ENCODE measurements at places on chromosomes 5 and 9.

GRCh38 chr9:80020056-80020455, 448.3 kb downstream of the TLE4 start:
- no peak for DNase-seq

DNA sequence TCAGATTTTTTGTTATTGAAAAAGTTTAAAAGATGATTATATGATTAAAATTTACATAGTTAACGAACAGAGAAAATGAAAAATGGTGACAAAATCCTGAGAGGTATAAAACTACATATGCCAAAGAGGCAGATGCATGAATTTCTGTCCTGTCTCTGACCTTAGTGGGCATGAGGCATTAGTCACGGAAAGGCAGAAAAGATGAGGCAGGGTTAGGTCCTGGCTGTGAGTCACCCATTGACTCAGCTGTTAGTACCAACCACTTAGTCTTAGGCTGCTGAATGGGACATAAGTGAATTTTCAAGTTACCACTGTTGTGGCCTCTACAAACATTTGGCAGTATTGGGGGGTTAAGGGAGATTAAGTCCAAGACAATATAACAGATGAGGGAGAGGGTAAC, 33.1 kb downstream of the RASA1 start:
- DNase-seq = no peak

GRCh38 chr5:179344431-179345182, 654 bp downstream of the ADAMTS2 start:
- DNase-seq = no peak

DNA sequence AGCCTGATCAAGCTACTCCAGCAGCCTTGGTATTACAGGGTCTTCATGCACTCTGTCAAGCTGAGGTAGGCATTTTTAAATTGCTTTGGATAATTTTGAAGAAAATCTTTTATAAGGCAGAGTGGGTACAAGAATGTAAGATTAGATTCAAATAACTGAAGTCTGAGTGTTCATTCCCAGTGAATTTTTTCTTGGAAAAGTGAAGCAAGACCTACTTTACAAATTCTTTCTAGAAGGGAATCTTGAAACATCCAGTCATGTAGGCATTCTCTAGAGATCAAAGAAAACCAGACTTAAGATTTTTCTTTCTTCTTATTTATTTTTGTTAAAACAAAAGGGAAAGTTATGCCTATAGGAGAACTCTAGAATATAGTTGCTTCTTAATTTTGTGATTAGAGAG, 139.0 kb downstream of the FOCAD start:
- no peak for DNase-seq

GRCh38 chr5:172728481-172729241, 42.3 kb downstream of the DUSP1 start:
- no peak for DNase-seq

GRCh38 chr9:108967916-108968315, 33.7 kb downstream of the ABITRAM start:
- DNase-seq = no peak

DNA sequence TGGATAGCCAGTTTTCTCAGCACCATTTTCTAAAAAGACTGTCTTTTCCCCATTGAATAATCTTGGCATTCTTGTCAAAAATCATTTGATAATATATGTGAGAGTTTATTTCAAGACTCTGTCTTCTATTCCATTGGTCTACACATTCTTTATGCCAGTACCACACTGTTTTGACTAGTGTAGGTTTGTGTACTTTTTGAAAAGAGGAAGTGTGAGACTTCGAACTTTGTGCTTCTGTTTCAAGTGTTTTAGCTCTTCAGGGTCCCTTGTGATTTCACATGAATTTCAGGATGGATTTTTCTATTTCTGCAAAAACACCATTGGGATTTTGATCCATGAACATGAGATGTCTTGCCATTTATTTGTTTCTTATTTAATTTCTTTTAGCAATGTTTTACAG, 78.5 kb upstream of the ALDH1A1 start:
- DNase-seq = no peak

DNA sequence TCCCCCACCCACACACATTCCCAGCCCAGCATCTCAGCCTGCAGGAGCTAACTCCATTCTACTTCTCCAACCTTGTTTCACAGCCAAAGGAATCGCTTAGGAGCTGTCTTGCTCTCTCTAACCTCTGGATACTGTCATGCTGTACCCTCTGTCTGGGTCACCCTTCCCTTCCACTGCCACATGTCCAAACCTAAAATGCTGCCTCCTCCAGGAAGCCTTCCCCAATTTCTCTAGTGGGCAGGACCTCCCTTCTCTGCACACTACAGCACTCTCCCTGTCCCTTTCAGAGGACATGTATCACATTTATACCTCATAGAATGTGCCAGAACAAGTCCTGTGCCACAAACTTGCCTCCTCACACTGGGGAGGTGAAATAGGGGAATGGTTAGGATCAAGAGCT, 30.8 kb downstream of the WHRN start:
- DNase-seq = no peak

- no peak for DNase-seq
Measured at GRCh38 chr9:34250721-34251120, 71.9 kb downstream of the UBAP1 start.

GRCh38 chr5:135212361-135213026, 178.5 kb upstream of the PITX1 start:
- DNase-seq = peak; percentile 62

DNA sequence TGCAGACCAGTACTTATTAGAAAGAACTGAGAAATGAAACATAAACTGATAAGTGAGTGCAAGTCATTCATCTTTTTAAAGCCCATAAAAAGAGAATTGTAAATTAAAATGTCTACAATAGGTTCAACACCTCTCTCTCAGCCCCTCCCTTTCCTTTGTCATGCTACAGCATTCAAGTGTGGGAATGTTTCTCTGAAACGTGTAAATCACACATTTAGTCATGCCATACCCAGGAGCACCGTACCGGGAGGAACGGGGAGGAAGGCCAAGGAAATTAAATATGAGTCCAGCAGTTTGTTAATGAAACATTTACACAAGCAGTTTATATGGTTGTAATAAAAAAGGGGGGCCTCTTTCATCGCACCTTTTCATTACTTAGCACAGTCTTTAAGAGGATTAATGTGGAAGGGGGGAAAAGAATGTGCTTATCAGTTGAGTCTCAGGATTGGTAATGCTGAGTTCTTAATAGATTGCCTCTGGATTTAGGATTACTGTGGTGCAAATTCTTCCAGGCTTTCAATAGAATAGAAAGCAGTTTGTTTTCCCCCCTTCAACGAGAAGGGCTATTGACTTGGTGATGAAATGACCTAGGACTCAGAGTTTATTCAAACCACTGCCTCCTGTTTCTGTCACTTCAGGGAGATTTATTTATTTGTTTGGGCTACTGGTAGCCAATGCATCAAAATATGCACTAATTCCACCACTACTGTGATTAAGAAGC, 176.0 kb upstream of the ZNF608 start:
- no peak for DNase-seq

- no peak for DNase-seq
Measured at GRCh38 chr9:93060746-93061259, 2.3 kb downstream of the SUSD3 start.

- DNase-seq = no peak
Measured at GRCh38 chr5:63111891-63112290, 533.3 kb downstream of the LRRC70 start.

DNA sequence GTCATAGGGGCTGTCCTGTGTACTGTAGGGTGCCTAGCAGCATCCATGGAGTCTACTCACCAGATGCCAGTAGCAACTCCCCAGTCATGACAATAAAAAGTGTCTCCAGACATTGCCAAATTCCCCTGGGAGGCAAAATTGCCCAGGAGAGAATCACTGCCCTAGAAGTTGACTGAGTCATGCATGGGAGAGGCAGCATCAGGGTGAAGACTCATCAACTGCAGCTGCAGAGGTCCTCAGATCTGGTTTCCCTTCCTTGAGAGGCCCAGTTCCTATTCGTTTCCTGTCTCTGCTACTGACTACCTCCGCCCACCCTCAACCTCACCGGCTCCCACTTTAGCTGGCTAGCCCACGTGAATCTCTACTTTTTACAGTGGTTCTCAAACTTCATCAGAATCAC, 88.6 kb upstream of the AGXT2 start:
- no peak for DNase-seq

DNA sequence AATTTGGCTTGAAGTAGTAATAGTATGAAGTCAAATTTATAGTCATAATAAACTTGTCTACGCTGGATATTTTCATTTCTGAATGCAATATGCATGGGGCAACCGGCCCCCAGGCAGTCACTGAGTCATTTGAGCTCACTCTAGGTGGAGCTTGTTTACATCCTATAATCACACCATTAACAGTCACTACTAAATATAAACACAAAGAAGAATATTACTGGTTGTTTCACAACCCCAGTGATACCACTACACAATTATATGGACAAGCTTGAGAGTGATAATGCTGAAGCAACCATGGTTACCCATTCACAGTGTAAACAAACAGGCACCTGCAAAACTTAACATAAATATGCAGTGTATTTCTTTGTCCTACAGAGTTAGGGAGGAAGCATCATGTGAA, 68.7 kb downstream of the MARCHF3 start:
- no peak for DNase-seq

DNA sequence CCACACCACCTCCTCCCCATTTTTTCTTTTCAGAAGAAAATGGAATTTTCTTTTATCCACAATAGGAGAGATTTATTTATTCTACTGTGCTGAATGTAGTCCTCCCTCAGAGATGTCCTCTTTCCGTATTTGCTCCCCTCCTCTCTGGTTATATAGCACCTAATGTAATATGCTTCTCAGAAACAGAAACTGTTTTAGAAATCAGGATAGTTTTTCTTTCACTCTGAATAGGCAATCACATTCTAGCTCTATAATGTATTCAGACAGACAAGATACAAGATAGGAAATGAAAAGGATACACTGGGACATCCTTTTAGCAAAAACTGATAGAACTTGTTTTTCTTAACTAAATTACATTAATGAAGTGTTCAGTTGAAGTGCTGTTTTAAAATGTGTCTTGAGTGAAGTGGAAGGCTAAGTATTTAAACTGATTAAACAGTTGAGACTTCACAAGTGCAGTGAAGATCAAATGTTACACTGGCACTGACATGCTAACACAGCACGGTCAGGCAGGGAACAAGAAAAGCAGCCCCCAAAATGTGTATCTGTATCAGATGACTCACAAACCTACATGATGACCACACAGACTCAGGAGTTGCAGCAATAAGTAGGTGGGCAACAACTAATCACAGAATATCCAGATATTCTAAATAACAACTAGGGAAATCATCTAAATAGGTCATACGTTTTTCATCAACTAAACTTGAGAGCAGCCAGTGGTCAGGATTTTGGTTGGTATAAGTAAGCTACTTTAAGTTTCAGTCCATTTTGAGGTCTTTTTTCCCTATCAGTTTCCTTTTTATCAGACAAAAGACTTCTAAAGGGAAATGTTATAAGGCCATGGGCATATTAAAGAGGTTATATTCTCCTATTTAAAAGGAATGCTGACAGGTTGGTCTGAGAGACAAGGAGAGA, 260.4 kb downstream of the MLLT3 start:
- no peak for DNase-seq

- DNase-seq = no peak
Measured at GRCh38 chr5:88502179-88503040, 233.8 kb upstream of the TMEM161B start.

GRCh38 chr9:108606401-108606800, 249.4 kb downstream of the ACTL7B start:
- DNase-seq = no peak

- no peak for DNase-seq
Measured at GRCh38 chr9:35605351-35606137, 482 bp downstream of the TESK1 start.

- DNase-seq = peak; percentile 2
Measured at GRCh38 chr5:158033724-158034123, 174.8 kb upstream of the CLINT1 start.

GRCh38 chr5:65021527-65022226, 252.9 kb downstream of the CWC27 start:
- DNase-seq = no peak

DNA sequence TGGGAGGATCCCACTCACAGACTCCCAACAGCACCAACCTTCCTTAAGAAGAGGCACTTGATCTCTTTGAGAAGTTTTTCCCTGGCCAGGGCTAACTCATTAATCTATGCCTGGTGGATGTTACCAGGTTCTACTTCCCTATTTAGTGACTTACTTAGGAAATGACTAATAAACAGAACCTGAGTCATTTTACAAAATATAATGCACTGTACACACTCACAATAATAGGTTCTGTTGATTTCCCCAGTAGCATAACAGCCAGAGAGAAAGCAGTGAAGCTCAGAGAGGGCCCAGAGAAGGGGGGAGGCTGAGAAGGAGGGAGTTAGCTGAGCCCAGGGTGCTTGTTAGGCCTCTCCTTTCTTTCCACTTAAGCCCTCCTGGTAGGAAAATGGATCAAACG, 27.1 kb downstream of the FRMD3 start:
- DNase-seq = no peak

DNA sequence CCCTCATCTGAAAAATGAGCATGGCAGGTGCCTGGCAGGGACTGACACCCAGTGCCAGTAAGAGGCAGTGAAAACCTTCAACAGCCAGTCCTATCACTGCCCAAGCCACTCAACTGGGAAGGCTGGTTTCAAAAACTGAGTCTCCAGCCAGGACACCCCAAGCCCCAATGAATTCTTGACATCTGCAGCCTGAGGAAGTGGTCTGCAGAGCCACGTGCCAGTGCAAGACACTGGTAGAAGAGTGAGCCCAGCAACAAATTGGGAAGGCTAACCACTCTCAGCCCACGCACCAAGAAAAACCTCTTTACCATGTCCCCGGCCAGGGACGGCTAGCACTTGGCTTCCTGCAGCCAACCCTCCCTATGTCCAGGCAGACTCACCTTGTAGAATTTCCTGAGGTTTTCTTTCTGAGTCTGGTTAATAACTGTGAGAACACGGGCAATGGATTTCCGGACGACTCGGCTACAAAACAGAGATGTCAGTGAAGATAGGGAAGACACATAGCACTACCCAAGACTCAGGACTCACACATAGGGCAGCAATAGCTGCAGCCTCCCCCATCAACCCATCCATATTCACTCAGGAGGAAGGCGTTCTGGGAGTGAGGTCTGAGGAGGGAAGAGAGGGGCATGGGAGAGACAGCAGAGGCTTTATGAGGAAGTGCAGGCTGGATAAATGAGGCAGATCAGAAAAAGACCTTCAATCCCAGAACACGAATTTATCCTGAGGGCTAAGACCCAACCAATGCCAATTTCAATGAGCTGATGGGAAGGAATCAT, 1.8 kb downstream of the RPL35 start:
- DNase-seq = no peak

DNA sequence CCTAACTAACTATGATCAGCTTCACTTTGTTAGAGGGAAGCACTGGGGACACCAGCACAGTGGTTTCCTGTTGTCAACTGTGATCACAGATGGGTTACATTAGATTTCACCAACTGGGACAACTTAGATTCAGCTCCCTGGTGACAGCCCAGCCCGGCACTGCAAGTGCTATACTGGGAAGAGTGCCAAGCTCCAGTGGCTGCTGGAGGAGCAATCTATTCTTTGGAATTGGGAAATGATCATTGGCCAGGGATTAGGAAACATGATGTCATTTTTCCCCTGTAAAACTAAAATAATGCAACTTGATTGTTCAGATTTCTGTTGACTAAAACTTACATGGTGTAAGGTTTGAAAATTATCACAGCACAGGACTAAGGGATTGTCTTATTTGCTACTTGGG, 33.2 kb downstream of the PTGR1 start:
- DNase-seq = no peak
